ENCODE measurements at places on chromosomes 3 and 15.

DNA sequence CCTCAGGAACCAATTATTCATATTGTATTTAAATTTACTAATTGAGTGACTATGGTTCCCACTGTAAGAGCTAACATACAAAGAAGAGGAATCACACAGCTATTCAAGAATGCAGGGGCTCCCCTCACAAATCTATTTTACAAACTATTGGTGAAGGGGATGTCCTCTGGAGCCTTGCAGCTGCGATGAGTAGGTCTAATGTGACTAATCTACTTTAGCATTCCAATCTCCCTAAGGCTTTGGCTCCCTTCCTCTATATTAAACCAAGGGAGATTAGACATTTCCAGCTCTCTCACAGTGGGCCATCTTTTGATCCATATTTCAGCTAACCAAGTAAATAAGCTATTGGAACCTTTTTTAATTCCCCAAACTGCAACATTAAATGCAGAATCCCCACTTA, 514.2 kb upstream of the BCHE start:
- DNase-seq, result no peak

GRCh38 chr3:126136428-126137220, 43.8 kb downstream of the ALDH1L1 start:
- no peak for DNase-seq

- no peak for DNase-seq
These were observed 727.2 kb downstream of the SI start for GRCh38 chr3:164351131-164351530.

DNA sequence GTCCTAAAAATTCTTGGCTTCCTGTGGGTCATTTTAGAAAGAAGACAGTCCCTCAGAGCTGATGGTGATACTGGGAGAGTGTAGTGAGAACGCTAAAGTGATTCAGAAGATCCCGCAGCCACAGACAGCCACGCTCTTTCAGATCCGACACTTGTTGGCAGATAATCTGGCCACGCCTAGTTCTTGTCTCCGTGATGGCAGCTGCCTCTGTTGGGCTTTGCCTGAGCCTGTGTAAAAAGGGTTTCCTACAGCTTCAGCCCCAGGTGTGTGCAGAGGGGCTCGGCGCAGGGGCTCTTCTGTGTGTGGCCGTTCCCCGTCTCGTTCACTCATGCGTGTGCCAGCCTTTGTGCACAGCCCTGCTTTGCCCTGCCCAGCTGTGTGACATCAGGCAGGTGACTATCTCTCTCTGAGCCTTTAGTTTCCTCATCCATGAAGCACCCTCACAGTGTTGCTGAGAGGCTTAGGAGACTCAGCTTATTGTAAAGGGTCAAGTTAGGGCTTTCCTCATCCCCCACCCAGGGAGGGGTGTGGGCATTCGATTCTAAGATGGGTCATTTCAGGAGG, 6.3 kb downstream of the IRAK2 start:
- DNase-seq, result no peak

DNA sequence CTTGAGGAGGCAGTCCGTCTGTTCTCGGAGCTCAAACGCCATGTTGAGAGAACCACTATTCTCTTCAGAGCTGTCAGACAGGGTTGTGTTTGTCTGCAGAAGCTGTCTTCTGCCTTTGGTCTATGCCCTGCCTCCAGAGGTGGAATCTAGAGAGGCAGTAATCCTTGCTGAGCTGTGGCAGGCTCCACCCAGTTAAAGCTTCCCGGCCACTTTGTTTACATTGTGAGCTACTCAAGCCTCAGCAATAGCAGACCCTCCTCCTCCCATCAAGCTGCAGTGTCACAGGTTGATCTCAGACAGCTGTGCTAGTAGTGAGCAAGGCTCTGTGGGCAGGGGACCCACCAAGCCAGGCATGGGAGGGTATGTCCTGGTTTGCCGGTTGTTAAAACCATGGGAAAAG, 8.9 kb downstream of the OR5AC2 start:
- no peak for DNase-seq

- DNase-seq, result no peak
These were observed 334.4 kb upstream of the TRIM42 start for GRCh38 chr3:140343211-140344081.

DNA sequence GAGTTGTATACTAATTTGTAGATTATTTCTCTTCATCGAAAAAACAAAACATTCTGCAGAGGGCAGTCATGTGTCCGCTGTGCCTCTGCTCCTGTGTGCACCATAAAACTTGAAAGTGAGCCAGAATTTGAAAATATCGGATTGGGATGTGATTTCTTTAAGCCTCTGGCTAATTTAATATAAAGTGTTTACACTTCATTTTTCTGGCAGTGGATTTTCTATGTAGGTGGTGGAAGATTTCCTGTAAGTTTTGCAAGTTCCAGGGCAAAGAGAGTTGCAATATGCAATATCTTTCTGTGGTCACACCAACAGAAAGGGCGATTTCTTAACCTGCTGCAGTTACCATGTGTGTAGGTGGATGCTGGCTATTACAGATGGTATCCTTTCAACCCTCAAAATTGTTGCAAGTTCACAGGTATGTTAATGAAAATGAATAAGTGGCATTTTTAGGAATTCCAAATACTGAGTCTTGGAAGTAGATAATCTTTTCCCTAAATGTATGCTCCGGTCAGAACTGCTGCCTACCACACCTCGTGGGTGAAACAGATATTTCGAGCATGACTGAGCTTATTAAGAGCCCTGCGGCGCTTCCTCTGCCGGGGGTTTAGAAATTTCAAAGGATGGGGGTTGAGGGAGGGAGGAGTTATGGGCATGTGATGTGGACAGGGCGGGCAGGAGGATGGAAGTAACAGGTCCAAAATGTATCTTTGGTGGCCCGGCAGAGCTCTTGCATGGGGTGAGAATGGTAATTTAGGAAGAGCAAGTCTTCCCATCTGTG, 134.0 kb downstream of the PGPEP1L start:
- DNase-seq, result no peak

GRCh38 chr3:38579141-38579540, 70.3 kb downstream of the SCN5A start:
- peak; percentile 61 for DNase-seq

- no peak for DNase-seq
These were observed 99.3 kb downstream of the CLDN1 start for GRCh38 chr3:190222916-190223315.

GRCh38 chr15:75161106-75161916, 40.4 kb upstream of the C15orf39 start:
- no peak for DNase-seq

DNA sequence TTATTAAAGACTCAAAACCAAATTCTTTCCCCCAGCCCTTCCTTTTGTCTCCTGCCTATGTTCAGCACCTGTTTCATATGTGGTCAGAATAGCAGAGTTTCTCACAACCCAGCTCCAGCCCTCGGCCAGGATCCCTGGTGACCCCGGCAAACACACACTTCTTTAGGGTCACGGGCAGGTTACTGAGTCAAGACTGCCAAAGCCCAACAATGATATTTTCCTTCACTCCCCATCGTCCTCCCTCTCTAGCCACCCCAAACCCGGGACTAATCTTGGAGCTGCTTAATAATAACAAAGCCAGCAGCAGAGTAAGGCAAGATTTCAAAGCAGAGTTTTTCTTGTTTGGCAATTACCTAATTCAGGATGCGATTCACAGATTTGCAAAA, 25.5 kb downstream of the RARB start:
- DNase-seq, result no peak
